ENCODE measurements at places on chromosomes 6 and 20. TPM values are rescaled to one million over a fixed set of nuclear protein-coding genes. Genes with fewer than 3 reads are reported as not detected.

GRCh38 chr6:166667796-166668610 is 41.0 kb upstream of the RPS6KA2 start:
- no peak overlapping the region for H3K27ac ChIP-seq
- no peak overlapping the region for H3K4me3 ChIP-seq
- H3K27me3 ChIP-seq: no peaks in the 10 kb centered on the region
- no peaks in the 10 kb centered on the region for H3K36me3 ChIP-seq

- DNase-seq: no peak
- no peak overlapping the region for H3K4me3 ChIP-seq
- H3K27me3 ChIP-seq: no peaks in the 10 kb centered on the region
- H3K27ac ChIP-seq: no peak overlapping the region
- no peaks in the 10 kb centered on the region for H3K4me1 ChIP-seq
- H3K36me3 ChIP-seq: no peaks in the 10 kb centered on the region
Measured at GRCh38 chr6:31430449-31430848, 27.1 kb downstream of the MICA start.

- no peak for DNase-seq
- H3K36me3 ChIP-seq: no peaks in the 10 kb centered on the region
Measured at GRCh38 chr6:7324520-7324919, 11.5 kb upstream of the SSR1 start.

Gene C4A
- total RNA-seq: 2.1 TPM

DNA sequence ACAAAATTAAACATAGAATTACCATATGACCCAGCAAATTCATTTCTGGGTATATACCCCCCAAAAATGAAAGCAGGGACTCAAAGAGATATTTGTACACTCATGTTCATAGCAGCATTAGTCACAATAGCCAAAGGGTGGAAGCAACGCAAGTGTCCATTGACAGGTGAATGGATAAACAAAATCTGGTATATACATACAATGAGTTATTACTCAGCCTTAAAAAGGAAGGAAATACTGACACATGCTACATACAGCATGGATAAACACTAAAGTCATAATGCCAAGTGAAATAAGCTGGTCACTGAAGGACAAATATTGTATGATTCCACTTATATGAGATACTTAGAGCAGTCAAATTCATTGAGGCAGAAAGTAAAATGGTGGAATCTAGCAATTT is 5.3 kb upstream of the STX11 start:
- H3K4me3 ChIP-seq: no peak overlapping the region
- H3K36me3 ChIP-seq: no peaks in the 10 kb centered on the region
- no peak overlapping the region for H3K27ac ChIP-seq
- H3K4me1 ChIP-seq: no peaks in the 10 kb centered on the region
- peaks cover 29% of the 10 kb centered on the region for H3K27me3 ChIP-seq

Gene GPR6
- not detected for total RNA-seq

Measured in cardiac muscle cell (in vitro differentiated cells and primary cell).